CD4-positive, alpha-beta T cell treated with Interferon alpha-2 for 1 hour (primary cell): ENCODE measurements at places on chromosomes 4 and X.

DNA sequence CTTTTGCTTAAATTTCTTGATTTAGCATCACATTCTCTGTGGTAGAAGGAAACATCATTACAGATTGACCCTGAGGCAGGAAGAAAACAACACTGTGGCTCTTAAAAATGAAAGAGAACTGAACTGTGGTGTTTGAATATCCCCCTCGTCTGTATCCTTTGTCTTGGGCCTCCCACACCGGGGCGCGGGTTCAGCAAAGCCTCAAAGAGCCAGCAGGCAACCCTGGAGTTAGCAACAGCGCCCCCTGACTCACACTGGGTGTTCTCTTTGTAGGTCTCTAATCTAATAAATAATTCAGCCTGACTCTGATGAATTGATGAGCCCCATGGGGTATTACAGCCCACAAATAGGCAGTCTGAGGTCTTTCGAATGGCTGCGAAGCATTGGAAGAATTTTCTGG is 46.1 kb upstream of the CTSO start:
- DNase-seq, result no peak

- no peak for DNase-seq
Measured at GRCh38 chr4:77132652-77133312, 24.2 kb upstream of the CCNG2 start.

DNA sequence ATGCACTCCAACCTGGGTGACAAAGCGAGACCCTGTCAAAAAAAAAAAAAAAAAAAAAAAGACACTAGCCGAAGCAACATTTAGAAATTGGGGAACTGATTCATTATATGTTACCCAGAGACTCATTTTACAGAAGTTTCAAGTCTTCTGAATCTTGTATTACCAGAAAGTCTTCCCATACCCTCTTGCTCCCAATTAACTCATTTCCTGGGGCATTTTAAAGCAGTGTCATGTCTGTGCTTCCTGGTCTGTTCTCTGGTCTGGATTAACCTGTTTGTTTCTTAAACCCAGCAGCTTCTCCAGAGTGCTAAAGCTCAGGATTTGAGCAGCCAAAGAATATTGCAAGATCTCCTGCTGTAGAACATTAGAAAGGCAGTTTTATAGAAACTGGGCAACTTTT is 43.7 kb downstream of the FRMPD3 start:
- no peak for DNase-seq

- DNase-seq, result no peak
Measured at GRCh38 chr4:6360385-6360784, 90.7 kb downstream of the WFS1 start.

DNA sequence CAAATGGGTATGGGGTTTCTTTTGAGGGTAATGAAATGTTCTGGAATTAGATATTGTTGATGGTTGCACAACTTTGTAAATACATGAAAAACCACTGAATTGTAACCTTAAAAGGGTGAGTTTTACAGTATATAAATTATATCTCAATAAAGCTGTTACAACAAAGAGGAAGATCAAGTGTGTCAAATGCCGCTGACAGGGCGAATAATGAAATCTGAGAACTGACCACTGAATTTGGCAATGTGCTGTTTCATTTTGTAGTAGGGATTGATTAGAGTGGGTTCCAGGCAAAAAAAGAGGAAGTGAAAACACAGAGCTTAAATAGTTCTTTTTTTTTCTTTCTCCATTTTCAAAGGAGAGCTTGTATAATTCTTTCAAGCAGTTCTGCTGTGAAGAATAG is 161.1 kb upstream of the NAP1L5 start:
- peak; percentile 11 for DNase-seq
